ENCODE measurements at places on chromosomes 3 and 15.

DNA sequence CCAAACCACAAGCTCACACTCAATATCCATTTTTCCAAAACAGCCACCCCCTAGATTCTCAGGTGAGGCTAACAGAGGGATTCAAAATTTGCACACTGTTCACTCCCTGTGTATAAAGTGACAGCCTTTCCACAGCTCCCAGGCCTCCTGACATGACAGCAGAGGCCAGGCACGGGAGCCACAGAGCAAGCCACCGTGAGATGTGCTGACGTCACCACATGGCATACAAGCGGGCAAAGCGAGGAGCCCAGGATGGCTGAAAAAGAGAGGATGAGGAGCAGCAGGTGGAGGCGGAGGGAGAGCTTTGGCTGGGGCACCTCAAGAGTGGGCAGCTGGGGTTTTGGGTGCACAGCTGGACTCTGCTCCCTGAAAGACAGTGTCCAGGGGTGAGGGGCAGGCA lies 27.1 kb downstream of the EHD4 start:
- DNase-seq = no peak

- no peak for DNase-seq
These were observed 323.0 kb downstream of the ROBO2 start for GRCh38 chr3:77362936-77363335.

DNA sequence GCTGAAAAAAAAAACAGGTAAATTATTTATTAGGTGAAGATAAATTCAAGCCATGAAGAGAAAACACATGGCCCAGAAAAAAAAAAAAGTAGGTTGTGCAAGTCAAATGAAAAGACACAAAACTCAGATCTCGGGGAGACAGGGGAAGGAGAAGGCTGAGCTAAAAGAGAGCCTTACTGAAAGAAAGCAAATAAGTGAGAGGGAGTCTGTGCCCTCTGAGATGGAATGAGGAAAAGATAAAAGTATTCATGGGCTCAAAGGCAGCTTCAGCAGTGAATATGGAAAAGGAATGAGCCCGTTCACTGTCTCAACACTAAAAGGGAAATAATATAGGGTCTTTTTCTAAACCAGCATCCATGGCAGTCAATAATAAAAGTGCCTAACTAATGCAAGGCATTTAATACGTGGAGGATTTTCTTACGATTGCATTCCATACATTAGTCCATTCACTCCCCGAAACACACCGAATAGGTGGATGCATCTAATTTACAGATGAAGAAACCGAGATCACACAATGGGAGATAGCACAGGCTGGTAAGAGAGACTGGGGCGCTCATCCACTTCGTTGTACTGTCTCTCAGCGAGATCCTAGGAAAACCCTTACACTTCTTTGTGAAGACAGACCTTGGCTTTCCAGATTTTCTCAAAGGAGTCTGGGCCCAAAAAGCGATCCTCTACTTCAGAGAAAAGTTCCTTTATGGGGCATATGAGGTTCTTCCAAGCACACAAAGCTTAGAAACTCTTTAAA lies 1.1 kb downstream of the TFDP2 start:
- DNase-seq = no peak

DNA sequence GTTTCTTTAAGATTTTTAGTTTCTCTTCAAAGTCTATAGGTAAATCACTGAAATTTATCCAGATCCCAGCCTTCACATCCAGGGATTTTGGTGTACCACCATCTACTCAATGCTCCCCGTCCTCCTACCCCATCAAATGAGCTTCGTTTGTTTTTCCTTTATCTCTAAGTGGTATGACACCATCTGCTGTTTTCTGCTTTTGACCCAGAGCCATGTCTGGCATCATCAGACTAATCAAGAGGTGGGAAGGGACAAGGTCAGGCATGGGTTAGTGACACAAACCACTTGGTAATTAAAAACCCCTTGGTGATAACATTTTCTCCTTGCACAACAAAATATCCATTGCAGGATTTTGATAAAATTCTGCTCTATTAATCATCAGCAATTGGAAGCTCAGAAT lies 92.7 kb upstream of the GOLGA8J start:
- DNase-seq = no peak

GRCh38 chr3:171790574-171790897 lies 19.7 kb downstream of the PLD1 start:
- DNase-seq = no peak
